ENCODE measurements at places on chromosomes 13 and 19. TPM values are rescaled to one million over a fixed set of nuclear protein-coding genes. Genes with fewer than 3 reads are reported as not detected.

The ZNF675 gene
- total RNA-seq: 6.3 TPM

The IGFL2 gene
- not detected for total RNA-seq

The CYP4F11 gene
- under 0.01 TPM for total RNA-seq

The PCSK4 gene
- total RNA-seq: 0.95 TPM

The B3GNT3 gene
- not detected for total RNA-seq

The PDS5B gene
- total RNA-seq: 11.9 TPM

The ZNF540 gene
- total RNA-seq: 1.0 TPM

The CYP2F1 gene
- total RNA-seq: not detected
